Prostate gland (tissue), 2 donors: ENCODE measurements at places on chromosomes 1 and 21. TPM values are rescaled to one million over a fixed set of nuclear protein-coding genes. Genes with fewer than 3 reads are reported as not detected.

The SPRR2F gene
- total RNA-seq = 2.2 TPM

The SERINC2 gene
- 76.1 TPM for total RNA-seq

The FAM177B gene
- total RNA-seq = 0.51 TPM

The INAVA gene
- 7.4 TPM for total RNA-seq

The SLC45A1 gene
- 5.2 TPM for total RNA-seq

The PRDX1 gene
- total RNA-seq = 335 TPM

The GREM2 gene
- total RNA-seq = 1.6 TPM

DNA sequence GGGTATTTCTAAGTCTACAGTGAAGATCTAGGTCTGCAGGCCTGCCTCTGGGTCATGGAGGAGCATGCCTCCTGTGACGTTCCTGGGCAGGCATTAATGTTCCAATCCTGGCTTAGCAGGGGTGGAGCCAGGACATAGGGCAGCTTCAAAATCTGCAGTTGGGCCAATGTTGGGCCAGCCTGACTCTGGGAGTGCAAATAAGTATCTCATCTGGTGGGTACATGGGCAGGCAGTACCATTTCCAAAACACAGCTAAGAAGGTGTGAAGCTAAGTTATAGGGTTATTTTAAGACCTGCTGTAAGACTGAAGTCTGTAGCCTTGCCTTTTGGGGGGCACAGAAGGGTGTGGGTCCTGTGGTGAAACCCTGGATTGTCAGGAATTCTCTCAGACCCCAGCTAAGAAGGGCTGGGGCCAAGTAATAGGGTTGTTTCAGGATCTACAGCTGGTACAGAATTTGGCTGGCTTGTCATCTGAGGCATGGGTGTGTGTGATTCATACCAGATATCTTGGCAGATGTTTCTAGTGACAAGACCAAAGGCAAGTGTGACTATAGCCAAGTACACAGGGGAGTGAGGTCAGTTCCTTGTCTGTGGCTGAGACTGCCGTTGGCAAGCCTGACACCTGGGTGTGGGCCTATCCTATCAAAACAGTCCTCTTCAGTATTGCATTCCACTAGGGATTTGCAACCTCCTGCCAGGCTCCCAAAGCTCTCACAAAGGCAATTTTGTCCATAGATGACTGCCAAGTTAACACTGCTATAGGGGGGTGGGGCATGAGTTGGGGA, 468.7 kb upstream of the B3GALT2 start:
- no peak for DNase-seq

DNA sequence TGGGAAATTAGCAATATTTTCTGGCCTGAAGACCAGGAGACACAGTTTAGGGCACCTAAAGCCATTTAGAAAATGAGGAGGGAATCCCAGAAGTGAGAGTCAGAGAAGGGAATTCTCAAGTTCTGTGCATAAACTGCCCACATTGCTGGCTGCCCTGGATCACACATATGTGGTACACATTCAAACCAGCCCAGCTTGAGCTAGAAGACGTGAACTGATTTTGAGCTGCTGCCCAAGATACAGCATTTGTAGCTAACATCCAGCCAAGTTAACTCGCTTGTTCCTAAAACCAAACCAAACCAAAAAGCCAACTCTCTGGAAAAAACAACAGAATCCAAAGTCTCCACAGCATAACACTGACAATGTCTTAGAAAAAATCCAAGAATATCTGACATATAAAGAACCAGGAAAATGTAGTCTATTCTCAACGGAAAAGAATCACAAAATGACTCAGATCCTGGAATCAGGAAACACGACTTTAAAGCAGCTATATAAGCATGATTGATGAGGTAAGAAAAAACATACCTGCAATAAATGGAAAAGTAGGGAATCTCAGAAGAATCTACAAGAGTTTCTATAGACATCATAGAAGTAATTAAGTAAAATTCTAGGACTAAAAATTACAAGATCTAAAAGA, 18.2 kb upstream of the QSOX1 start:
- no peak for DNase-seq

- no peak for DNase-seq
Measured at GRCh38 chr1:218516526-218516925, 171.4 kb downstream of the TGFB2 start.

DNA sequence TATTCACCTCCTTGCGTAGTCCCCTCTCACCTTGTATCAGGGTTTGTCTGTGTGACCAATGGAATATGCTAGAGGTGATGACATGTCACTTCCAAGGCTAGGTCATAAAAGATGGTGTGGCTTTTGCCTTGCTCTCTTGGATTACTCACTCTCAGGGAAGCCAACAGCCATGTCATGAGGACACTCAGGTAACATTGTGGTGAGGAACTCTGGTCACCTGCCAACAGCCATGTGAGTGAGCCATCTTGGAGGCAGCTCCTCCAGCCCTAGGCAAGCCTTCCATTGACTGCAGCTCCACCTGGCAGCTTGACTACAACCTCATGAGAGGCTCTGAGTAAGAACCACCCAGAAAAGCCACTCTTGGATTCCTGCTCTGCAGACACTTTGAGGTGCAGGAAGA, 11.0 kb upstream of the HEYL start:
- no peak for DNase-seq

DNA sequence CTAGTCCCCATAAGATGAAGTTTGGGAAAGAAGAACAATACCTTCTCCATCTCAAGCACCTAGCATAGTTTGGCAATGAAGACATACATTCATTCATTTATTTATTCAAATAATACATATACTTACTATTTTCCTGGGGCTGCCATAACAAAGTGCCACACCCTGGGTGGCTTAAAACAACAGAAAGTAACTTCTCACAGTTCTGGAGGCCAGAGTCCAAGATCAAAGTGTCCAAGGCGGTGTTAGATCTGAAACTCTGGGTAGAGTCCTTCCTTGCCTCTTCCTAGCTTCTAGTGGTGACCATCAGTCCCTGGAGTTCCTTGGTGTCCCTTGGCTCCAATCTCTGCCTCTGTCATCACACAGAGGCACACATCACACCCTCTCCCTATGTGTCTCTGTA, 112.1 kb upstream of the IGSF21 start:
- DNase-seq = no peak

GRCh38 chr1:153375511-153375910, at the start of gene S100A12:
TSS of gene S100A12 (minus strand) at chr1:153375621. CDS start at chr1:153374592, 1,029 bp downstream.
- no peak for DNase-seq

DNA sequence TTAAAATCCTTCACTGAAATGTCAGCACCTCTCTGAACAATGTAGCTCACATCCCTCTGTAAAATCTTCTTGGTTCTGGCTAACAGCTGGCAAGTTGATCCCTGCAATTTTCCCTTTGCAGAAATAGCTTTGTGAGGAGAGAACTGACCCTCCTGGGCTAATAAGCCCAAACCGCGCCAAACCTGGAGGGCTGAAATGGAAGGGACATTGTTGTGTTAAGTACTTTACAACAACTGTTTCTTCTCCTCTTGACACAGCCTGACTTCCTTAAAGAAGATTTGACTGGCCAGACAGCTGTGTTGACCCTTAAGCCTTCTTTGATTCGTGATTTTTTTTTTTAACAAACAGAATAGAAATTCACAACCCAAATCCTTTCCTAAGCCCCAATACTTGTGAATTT, 5.7 kb downstream of the LMX1A start:
- DNase-seq = no peak

GRCh38 chr1:17191990-17192242, 13.0 kb upstream of the PADI1 start:
- DNase-seq = no peak

- DNase-seq = no peak
Measured at GRCh38 chr1:93925206-93925605, 16.0 kb upstream of the GCLM start.

DNA sequence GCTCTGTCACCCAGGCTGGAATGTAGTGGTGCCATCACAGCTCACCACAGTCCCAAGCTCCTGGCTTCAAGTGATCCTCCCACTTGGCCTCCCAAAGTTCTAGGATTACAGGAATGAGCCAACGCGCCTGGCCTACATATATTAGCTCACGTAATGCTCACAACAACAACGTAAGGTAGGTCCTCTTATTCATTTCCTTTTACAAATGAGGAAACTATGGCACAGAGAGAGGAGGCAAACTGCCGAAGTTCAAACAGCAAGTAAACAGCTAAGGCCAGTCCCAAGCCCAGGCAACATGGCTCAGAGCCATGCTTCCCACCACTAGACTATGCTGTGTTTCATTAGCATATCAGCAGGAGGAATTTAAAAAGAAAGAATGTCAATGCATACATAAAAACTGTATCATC, 284.4 kb downstream of the VAV3 start:
- no peak for DNase-seq

DNA sequence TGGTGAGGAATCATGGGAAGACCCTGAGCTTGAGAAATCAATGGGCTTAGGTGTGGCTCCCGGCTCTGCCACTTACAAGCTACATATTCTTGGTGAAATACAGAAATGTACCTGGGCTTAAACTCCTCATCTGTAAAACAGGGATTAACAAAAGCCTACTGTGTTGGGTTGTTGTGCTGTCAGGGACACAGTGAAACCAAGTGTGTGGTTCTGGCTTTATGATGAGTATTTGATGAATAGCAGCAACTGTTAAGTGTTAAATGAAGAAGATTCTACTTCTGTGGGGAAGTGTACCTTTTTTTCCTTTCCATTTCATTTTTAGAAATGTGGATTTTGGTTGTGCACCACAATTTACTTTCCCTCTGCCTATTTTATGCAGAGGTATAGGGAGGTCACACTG, 41.1 kb upstream of the DUSP10 start:
- DNase-seq = no peak

GRCh38 chr21:45893740-45894449, 87.7 kb upstream of the COL6A1 start:
- no peak for DNase-seq

DNA sequence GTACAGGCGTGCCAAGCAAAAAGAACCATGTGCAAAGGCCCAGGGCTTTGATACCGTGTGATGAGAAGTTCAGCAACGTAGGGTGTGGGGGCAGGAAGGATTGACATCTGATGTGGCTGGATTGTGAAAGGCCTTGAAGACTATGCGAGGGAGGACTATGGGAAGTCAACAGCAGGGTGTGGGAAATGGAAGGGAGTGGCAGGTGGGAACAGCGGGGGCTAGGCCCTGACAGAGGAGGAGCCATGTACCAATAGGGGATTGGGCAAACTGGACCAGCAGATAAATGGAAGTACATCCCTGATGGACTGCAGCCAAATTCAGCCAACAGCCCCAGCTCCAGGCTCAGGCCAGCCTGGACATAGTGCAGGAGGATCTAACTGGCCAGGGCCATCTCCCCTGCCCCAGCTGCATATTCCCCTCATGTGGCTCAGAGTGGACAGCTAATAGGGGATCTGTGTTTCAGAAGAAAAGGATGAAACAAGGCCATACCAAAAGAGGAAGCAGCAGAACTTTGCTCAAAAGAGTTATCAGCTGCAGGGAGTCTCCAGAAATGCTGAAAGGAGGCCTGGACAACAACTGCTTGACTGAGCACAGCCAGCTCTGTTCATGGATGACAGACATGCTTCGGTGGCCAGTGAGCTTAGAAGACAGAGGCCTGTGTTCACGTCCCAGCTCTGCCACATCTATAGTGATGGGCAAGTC, 140.2 kb upstream of the SGIP1 start:
- no peak for DNase-seq

- DNase-seq = no peak
Measured at GRCh38 chr1:228438266-228438665, 21.6 kb upstream of the TRIM17 start.

- no peak for DNase-seq
Measured at GRCh38 chr1:108831225-108831624, 25.7 kb downstream of the AKNAD1 start.

DNA sequence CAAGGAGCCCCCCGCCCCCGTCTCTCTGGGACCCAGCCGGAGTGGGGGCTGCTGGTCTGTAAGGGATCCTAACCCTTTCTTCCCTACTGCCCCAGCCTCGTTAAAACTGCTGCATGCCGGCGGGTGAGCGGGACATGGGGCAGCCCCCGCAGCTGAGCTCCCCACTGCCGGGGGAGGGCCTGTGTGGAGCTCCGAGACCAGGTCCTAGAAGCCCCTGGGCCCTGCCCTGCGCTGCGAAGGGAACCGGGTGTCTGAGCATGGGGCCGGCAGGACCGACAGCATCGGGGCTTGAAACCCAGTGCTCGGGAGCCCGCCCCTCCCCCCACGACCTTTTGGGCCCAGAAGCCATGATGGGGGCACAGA, 9.2 kb upstream of the COL6A1 start:
- DNase-seq = no peak

- DNase-seq = peak; percentile 72
Measured at GRCh38 chr1:220785166-220786056, 1.3 kb upstream of the MTARC1 start.

DNA sequence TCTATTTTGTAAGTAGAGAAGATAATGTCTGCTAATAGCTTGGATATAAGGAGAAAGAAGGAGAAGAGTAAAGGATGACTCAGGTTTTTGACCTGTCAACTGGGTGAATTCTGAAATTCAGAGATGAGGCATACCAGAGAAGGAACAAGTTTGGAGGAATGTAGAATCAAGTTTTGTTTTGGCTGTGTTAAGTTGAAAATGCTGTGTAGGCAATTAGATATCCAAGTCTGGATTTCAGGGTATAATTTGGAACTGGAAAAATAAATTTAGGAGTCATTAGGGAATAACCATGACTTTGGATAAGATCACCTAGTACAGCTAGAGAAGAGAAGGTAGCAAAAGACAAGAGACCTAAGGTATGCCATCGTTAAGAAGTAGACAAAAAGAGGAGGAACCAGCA, 22.4 kb upstream of the GNG4 start:
- DNase-seq = no peak

- no peak for DNase-seq
Measured at GRCh38 chr1:154446292-154446691, 41.1 kb downstream of the IL6R start.

DNA sequence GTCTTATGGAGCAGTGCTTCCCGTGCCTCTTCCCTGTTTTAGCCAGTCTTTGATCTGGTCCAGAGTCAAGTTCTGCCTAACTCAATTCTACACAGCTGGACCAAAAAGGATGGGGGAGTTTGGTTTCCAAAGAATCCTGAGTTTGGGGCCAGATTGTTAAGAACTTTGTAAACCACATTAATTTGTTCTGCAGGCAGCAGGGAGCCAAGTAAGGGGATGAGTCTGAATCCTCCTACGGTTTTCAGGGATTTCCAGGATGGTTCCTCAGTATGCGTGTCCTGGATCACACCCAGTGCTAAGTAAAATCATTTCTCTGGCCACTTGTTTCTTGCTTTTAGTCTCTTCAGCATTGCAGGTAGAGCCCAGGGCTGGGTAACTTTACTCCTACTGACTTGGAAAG, 26.1 kb upstream of the GJA5 start:
- DNase-seq = no peak

GRCh38 chr21:23951251-23951650, 1656.0 kb downstream of the MRPL39 start:
- no peak for DNase-seq

GRCh38 chr1:214404571-214405213, 123.7 kb downstream of the SMYD2 start:
- no peak for DNase-seq

- DNase-seq = no peak
Measured at GRCh38 chr21:35927262-35927661, 133.1 kb downstream of the SETD4 start.

DNA sequence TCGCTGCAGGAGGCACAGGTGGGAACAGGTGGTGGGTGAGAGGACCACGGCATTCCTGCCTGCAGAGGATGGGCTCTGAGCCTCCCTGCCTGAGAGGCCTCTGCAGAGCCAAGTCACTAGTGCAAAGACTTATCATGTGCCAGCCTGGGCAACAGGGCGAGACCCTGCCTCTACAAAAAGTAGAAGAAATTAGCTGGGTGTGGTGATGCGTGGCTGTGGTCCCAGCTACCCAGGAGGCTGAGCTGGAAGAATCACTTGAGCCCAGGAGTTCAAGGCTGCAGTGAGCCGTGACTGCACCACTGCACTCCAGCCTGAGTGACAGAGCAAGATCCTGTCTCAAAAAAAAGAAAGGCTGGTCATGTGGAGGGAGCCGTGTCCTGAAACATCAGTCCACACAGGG, 46.4 kb downstream of the PKNOX1 start:
- DNase-seq = no peak
